ENCODE measurements at places on chromosomes 13 and 19.
A peak's percentile ranks its signal among the peaks of the same experiment; 100 is the strongest.

- DNase-seq, result no peak
Observed at GRCh38 chr13:58018865-58019264, 387.3 kb downstream of the PCDH17 start.

DNA sequence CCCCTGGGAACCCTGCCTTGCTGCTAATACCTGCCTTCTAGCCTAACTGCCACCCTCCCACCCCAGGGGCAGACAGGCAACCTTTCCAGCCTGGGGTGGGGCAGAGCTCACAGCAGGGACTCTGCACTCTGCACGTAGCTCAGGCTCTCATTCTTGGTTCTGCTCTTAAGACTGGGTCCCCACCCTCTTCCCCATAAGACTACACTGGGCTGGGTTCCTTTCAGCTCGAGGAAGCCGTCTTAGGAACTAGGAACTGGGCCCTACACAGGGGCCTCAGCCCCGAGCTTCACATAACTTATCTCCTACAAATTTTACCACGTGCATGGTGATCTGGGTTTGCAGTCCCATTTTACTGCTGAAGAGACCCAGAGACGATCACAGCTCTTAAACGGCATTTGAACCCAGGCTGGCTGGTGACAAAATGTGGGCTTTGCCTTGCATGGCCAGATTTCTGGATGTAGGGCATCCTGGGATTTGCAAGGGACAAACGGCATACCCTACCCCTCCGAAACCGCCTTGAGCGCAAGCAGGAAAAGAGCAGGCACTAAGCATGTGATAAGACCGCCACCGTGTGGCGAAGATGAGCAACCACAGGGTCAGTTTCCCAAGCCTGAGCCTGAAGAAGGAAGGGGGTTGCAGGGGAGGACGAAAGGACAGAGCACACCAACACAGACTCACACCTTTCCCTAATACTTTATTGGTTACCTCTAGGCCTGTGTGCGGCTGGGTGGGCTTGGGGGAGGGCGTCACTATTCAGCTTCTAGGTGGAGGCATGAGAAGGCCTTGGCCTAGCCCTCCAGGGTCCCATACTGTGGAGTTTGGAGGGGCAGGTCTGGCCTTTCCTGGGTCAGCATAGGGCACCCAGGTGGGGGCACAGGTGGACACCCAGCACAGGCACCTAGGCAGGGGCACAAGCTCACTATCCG is 5.1 kb downstream of the JUNB start:
- peak; percentile 73 for DNase-seq

GRCh38 chr19:44476559-44477408 is 23.5 kb downstream of the ZNF180 start:
- no peak for DNase-seq

- no peak for DNase-seq
Observed at GRCh38 chr13:72864142-72865011, 82.4 kb downstream of the PIBF1 start.

GRCh38 chr19:2607712-2608601 is 94.5 kb downstream of the GNG7 start:
- DNase-seq, result peak; percentile 92

GRCh38 chr13:49256841-49257240 is 9.1 kb downstream of the CDADC1 start:
- no peak for DNase-seq

GRCh38 chr13:57408312-57408711 is 223.2 kb upstream of the PCDH17 start:
- no peak for DNase-seq

DNA sequence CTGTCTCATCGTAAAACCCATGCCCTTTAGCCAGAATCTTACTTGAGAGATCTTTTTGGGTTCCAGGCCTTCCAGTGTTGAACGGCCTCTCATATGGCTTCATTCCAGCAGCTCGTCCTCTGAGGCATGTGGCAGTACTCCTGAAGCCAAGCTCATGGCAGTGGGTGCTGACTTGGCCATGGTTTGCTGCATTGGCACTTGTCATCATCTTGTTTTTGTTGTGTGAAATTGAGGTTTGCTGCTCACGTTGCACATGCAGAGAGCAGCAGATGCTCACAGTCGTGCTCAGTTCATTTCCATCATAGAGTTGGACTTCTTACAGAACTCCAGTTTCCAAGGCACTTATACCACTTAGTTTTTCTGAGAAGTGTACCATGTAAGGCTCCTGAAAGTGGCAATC is 14.9 kb downstream of the TEX29 start:
- DNase-seq, result no peak

DNA sequence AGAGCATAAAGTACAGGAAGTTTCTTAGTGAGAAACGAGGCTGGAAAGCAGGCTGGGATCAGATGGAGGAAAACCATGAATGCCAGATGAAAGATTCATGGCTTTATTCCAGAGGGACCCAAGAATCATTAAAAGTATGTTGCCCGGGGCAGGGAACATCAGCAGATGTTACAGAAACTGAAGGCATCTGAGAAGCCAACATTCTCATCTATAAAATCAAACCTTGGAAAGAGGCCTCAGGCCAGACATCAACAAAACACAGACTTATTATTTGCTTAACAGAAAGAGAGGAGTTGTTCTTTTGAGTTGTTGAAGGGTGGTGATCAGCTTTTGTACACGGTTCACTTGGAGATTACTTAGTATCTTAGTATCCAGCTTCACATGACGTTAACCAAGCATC is 543.6 kb downstream of the RFC3 start:
- no peak for DNase-seq

DNA sequence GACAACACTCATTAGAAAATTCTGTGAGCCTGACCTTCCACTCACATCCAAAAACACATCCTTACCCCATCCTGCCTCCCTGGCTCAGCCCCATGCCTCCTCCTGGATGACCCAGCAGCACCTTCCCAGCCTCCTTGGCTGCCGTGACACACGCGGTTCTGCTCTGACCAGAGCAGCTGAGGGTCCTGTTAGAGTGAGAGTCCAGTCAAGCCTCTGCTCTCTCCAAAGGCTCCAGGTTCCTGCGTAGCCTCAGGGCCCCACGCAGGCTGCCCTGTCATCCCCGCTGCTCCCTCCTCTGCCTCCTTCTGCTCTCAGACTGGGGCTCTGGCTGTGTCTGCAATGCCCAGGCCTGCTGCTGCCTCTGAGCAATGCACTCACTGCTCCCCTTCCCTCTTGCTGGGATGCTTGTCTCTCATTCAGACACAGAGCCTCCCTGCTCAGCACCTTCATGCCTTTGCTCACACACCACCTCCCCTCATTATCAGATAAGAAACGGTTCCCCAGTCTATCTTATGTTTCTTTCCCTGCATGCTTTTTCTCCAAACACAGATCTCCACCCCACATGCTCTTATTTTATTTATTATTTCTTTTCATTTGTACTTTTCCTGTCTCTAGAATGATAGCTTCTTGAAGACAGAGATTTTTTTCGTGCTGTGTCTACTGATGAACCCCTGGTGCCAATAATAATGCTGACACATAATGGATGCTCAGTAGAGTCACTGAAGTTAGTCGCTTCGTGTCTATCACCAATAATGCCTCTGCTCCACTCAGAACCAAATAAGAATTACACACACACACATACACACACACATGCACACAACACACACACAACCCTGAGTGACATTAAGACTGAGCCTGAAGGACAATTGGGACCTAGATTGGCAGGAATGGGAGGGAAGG is 10.2 kb upstream of the SIGLEC6 start:
- DNase-seq, result no peak

GRCh38 chr13:57725480-57725879 is 93.9 kb downstream of the PCDH17 start:
- no peak for DNase-seq

GRCh38 chr19:42202290-42202880 is 15.1 kb downstream of the DEDD2 start:
- no peak for DNase-seq

- no peak for DNase-seq
Observed at GRCh38 chr13:35643625-35644024, 167.1 kb upstream of the MAB21L1 start.

DNA sequence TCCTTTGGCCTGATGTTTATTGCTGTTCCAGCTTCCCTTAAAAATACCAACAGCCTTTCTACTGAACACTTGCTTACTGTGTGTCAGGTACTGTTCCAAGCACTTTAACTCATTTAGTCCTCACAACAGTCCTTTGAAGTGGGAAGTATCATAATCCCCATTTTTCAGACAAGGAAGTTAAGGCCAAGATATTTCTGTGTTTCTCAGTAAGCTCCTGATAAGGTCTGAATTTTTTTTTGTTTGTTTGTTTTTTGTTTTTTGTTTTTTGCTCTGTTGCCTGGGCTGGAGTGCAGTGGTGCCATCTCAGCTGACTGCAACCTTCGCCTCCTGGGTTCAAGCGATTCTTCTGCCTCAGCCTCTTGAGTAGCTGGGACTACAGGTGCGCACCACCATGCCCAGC is 7.5 kb downstream of the SNRPA start:
- DNase-seq, result no peak

DNA sequence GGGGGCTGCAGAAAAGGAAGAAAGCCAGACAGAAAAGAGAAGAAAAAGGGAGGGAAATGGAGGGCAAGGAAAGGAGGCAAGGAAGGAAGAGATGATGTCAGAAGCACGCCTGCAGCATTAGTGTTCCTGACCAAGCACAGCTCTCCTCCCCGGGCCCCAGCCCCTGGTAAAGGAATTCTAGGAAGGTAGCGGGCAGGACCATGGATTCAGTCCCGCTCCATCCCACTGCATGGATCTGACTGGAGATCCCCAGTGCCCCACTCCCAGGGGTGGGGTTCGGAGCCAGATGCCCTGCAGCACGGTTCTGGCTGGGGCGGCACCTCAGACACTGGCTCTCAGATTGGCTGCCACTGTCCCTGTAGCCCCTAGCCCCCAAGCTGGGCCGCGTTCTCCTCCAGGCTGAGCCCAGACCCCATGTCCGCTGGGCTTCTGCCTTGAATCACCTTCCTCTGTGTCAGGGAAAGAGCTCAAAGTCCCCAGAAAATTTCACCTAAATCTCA is 59.8 kb downstream of the TSHZ3 start:
- no peak for DNase-seq

Measured in activated naive CD4-positive, alpha-beta T cell treated with anti-CD3 and anti-CD28 coated beads, Interleukin-2, amount 50 U/mL, for 16 hours (primary cell).